NCI-H2081 treated with DMSO at 0.1 percent for 48 hours (cell line): ENCODE measurements at places on chromosomes 12 and 14.

DNA sequence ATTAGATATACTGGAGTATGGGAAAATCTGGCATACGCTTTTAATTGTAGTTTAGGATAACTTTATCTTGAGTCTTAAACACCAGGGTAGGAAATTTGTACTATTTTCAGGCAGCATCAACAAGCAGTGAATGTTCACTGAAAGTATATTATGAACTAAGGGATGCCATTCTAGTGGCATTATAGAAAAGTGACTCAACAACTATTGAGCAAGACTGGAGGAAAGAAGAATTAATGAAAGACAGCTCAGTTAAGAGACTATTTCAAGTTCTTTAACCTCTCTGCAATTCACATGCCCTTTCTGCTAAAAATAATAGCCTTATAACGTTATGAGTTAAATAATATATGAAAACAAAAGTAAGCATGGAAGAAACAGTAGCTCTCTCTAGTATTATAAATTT is 343.1 kb downstream of the FSCB start:
- no peak for DNase-seq

GRCh38 chr12:47989666-47990065 is 14.6 kb downstream of the COL2A1 start:
- no peak for DNase-seq

DNA sequence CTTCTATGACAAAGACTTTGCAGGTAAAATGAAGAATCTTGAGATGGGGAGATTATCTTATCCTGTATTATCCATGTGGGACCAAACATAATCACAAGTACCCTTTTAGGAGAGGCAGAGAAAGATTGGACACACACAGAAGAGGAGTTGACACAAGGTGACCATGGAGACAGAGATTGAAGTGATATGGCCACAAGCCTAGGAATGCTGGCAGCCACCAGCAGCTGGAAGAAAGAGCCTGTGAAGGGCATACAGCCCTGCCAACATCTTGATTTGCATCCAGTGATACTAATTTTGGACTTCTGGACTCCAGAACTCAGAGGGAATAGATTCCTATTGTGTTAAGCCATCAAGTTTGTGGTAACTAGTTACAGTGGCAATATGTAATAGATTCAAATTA is 78.1 kb downstream of the RPS29 start:
- DNase-seq, result no peak

DNA sequence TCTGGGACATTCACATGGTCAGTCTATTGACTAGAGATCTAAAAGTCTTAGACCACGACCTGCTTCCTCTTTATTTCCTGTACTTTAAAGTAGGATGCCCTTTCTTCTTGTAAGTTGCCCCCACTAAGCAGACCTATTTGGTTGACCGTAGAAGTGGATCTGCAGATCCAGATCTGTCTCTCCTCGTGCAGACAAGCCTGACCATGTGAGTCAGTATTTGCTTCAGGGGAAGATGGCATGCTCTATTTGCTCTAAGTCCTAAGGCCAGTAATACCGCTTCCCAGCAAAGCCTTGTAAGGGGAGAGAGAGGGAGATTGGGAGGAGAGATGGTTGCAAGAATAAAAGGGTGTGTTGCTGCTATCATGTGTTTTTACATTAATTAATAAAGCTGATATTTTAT is 46.8 kb downstream of the KCNC2 start:
- DNase-seq, result no peak

DNA sequence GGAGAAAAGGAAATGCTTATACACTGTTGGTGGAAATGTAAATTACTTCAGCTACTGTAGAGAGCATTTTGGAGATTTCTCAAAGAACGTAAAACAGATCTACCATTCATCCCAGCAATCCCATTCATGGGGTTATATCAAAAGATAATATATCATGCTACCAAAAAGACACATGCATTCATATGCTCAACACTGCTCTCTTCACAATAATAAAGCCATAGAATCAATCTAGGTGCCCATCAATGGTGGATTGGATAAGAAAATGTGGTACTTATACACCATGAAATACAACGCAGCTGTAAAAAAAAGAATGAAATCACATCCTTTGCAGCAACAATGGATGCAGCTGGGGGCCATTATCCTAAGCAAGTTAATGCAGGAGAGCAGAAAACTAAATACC is 1487.7 kb upstream of the SEL1L start:
- no peak for DNase-seq

DNA sequence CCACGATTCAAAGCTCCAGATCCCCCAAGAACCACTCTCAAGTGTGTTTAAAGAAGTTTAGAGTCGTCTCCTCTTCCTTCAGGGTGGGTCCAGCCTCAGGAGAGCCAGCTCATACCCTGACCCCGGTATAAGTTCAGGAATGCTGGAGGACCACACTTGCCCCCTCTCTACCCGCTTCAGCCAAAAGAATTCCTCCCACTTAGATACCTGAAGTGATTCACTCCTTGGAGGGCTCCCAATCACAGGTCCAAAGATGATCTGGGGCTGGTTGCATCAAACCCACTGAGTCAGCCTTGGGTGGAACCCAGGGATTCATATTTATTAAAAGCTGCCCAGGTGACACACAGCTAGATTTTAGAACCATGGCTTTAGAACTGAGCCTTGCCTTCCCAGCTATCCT is 133.5 kb upstream of the PARP11 start:
- DNase-seq, result no peak

GRCh38 chr14:93089521-93090269 is 26.0 kb downstream of the ITPK1 start:
- DNase-seq, result no peak

DNA sequence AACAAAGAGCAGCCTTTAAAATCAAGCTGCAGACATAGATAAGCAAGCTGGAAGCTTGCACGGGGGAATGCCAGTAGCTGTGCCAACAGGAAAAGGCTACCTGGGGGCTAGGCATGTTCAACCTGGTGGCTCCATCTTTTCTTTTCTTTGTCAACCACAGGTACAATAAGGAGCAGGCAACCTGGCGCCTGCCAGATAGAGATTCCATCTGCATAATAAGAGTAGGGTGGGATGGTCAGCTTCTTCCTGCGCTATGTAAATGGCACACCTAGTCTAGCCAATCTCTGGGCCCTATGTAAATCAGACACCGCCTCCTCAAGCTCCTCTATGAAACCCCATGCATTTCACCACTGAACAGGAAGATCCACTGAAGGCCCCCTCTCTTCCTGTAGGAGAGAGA is 87.4 kb upstream of the PKP2 start:
- no peak for DNase-seq

DNA sequence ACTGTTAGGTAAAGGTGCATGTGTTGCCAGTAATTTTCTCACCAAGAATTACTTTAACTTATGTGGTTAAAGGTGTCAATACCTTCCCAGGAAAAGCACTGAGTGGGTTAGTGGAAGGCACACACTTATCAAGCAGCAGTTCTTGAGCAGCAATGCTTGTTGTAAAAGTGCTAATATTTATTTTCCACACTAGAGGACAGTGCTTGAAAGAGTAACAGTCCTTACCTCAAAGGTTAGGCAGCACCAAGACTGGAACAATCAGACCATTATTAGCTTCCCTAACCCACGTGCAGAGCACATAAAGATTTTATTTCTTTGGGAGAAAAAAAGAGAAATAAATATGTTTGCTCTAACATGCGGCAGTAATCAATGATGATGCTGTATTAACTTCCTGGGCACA is 48.8 kb upstream of the KRR1 start:
- DNase-seq, result no peak
